ENCODE measurements at places on chromosomes 3 and 15. TPM values are rescaled to one million over a fixed set of nuclear protein-coding genes. Genes with fewer than 3 reads are reported as not detected.

Gene MCF2L2
- 0.89 TPM for total RNA-seq

Gene TADA3
- total RNA-seq: 58.7 TPM

Gene SLC6A11
- 0.34 TPM for total RNA-seq

GRCh38 chr3:24714436-24714835 lies 219.8 kb upstream of the THRB start:
- DNase-seq: no peak

Gene CCR9
- total RNA-seq: not detected

DNA sequence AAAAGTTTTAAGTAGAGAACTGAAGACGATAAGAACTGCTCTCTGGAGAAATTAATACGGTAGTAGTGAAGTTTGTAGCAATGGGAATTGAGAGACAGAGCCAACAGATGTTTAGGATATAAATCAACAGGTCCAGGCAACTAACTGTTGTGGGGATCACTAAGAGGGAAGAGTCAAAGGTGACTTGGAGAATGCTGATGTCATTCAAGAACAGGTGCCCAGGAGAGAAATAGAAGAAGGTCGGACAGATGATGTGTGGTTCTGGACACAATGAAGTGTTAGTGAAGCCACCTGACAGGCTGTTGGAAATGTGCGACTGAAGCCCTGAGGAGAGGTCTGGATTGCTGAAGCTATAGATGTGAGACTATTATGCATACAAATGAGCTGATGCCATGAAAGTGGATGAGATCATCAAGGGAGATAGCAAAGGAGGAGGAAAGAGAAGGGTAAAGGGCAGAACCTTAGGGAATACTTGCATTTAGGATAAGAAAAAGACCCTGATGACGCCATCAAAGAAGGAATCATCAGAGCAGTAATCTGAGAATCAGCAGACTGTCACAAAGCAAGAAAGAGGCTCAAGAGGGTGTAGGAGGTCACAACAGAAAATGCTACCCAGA lies 183.7 kb downstream of the FRMD5 start:
- no peak for DNase-seq

DNA sequence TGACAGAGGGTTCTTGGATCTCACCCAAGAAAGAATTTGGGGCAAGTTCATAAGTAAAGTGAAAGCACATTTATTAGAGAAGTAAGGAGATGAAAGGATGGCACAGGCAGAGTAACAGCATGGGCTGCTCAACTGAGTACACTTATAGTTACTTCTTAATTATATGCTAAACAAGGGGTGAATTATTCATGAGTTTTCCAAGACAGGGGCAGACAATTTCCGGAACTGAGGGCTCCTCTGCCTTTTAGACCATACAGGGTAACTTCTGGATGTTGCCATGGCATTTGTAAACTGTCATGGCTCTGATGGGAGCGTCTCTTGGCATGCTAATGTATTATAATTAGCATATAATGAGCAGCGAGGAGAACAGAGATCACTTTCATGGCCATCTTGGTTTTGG lies 221.2 kb upstream of the STT3B start:
- DNase-seq: no peak
